Cerebellar nuclear complex (tissue), 1 donor: ENCODE measurements at places on chromosomes 3 and 15.

GRCh38 chr3:135927155-135927554 lies 38.4 kb upstream of the PPP2R3A start:
- DNase-seq = no peak

DNA sequence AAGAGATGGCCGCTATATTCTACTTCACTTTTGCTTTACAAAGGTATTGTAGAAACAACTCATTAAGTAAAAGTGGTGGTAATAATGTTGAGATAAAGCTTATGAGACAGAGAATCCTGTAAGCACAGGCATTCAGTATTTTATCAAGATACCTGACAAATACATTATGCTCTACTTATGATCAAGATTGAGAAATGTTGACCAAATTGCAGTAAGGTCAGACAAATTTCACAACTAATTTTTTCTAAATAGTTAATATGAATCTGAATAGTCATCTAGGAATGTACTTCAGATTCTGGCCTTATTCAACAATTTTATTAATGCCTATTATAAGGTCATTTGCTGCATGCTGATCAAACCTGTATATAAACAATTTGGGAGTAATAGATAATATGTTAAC lies 95.1 kb upstream of the MBNL1 start:
- no peak for DNase-seq

DNA sequence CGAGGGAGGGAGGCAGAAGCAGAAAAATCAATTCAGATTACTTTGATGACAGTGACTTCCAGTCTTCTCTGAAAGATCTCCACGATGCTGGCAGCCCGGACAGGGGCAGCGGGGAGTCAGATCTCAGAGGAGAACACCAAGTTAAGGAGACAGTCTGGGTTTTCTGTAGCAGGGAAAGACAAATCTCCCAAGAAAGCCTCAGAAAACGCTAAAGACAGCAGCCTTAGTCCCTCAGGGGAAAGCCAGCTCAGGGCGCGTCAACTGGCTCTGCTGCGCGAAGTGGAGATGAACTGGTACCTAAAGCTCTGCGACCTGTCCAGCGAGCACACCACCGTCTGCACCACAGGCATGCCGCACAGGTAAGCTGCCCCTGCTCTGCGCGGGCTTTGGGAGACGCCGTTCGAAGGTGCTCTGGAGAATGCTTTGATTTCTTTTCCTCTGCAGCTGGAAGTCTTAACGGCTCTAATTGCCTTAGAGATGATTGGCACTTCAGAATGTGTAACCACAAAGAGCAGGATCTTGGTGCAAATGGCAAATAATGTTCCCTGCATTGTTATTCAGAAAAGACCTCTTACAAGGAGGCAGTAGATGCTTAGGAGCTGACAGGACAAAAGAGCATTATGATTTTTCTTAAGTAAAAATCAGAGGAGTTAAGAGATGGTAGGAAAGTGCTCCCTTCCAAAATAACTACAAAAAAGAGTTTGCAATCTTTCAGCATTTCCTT lies at the start of gene KCNAB1:
Gene KCNAB1, plus strand, starts transcription at position 51 of the 724 bp plus-strand sequence.
- DNase-seq = no peak

GRCh38 chr3:33989229-33989628 lies 190.8 kb downstream of the PDCD6IP start:
- no peak for DNase-seq

- DNase-seq = no peak
Measured at GRCh38 chr3:16305111-16305541, 40.1 kb downstream of the OXNAD1 start.

- DNase-seq = no peak
Measured at GRCh38 chr15:33360886-33361285, 50.1 kb downstream of the RYR3 start.

GRCh38 chr3:127538569-127538968 lies 52.0 kb downstream of the TPRA1 start:
- DNase-seq = no peak

GRCh38 chr3:157534725-157535161 lies 31.5 kb upstream of the VEPH1 start:
- no peak for DNase-seq

DNA sequence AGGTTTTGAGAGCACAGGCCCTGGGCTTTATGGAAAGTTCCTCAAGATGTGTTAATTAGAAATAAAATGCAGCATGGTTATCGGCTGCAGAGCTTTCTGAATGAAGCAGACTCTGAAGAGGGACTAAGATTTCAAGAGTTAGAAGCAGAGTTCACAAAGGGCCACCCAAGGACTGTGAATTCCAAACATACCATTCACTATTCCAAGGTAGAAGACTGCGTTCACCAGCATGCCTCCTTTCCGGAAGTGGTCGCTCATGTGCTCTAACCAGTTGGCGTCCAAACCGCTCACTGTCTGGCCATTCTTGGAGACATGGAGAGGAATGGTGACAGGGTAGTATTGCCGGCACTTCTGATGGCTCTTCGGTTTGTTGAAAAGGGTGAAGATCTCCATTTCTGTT lies 104.9 kb downstream of the OXNAD1 start:
- DNase-seq = no peak

- no peak for DNase-seq
Measured at GRCh38 chr3:37475435-37475834, 301.1 kb upstream of the LRRFIP2 start.

DNA sequence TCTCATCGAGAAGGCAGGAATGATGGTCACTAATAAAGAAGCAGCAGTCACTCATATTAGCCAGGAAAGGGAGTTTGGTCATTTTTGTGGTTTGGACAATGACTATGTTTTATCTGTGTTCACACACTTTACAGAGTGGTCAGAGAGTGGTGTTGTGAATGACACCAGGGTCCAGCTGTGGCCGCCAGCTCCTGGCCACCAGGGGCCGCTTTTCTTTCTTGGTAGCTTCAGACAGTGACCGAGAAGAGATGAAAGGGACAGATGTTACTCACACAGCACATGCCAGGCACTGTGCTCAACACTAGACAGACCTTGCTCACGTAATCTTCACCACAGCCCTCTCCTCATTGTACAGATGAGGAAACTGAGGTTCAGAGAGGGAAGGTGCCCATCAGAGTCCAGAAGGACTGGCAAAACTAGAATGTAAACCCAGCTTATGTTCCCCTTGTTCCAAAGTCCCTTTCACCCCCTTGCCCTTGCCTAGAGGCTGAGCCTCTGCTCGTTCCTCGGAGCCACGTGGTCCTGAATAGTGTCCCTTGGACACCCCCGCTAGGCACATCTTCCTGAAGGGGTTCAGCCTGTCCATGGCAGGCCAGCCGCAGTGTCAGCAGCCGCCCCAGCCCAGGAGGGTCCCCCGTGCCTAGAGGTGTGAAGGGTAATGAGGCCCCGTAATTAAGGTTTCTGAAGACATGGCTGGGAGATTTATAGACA lies 55.6 kb downstream of the CYP11A1 start:
- DNase-seq = no peak

DNA sequence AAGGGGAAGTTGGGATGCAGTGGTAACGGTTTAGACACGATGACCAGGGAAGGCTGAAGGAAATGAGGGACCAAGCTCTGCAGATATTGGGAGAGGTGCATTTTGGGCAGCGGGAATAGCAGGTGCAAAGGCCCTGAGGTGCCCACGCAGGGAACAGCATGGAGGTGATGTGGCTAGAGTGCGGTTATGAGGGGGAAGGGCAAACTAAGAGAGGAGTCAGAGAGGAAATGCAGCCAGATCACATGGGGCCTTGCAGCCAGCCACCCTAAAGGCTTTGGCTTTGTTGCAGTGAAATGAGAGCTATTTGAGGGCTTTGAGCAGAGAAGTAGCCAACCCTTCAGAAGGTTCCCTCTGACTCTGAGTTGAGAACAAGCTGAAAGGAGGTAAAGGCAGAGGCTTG lies 2.6 kb downstream of the SPATA12 start:
- DNase-seq = no peak

DNA sequence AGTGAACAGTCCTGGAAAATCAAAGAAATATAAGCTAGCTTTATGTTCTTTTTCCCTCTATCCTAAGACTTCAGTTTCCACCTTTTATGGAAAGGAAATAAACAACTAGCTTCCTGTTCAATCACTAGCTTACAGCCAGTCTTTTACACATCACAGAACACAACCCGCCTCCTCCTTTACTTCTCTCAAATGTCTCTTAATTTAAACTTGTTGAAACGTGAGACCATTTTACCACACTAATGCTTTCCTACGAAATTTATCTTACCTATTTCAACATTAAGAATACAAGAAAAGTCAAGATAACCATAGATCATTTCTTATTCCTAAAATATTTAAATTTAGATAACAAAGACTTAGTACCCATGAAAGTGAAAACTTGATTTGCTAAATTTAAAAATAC lies 6.2 kb downstream of the PRTG start:
- no peak for DNase-seq

GRCh38 chr3:109028753-109029152 lies 75.1 kb upstream of the GUCA1C start:
- no peak for DNase-seq

GRCh38 chr3:33046521-33046920 lies 50.4 kb downstream of the GLB1 start:
- DNase-seq = no peak

DNA sequence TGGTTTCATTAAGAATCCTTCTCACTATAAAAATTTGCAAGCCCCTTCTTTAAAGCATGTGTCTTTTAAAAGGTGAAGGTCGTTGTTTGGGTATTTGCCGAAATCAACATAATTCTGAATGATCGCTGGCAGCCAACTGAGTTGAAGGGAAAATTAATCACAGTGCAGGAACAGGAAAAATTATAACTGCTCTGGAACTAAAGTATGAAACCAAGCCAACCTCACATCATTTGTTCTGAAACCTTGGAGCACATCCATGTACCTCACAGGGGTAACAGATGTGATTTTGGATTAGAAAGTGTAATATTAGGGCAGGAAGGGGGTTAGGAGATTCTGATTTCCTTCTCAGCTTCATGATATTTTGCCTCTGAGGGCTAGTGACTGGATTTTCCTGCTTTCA lies 52.2 kb upstream of the PTX3 start:
- DNase-seq = no peak

- DNase-seq = no peak
Measured at GRCh38 chr3:14425581-14426304, 23.3 kb downstream of the SLC6A6 start.
